Fibroblast of skin of left quadriceps (primary cell): ENCODE measurements at places on chromosomes 12 and 14.
A peak's percentile ranks its signal among the peaks of the same experiment; 100 is the strongest.

- DNase-seq, result no peak
Observed at GRCh38 chr14:38004610-38004879, 203.2 kb upstream of the SSTR1 start.

GRCh38 chr12:46445551-46446235 lies 73.1 kb upstream of the SLC38A2 start:
- no peak for DNase-seq

DNA sequence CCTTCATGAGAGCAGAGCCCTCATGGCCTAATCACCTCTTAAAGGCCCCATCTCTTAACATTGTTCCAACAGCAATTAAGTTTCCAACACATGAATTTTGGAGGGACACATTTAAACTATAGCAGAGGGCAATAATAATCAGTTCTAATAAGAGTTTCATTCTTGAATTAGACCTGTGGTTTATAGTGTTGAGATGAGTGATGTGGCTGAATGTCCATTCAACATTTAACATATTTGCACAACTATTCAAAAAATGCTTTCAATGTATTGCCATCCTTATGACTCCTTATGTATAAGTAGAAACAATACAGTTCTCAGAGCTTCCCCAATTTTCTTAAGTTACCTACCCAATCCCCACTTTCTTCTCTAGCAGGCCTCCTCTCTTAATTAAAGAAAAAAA lies 21.5 kb downstream of the KLHL28 start:
- DNase-seq, result no peak

GRCh38 chr12:48122065-48122834 lies 3.1 kb downstream of the PFKM start:
- no peak for DNase-seq

DNA sequence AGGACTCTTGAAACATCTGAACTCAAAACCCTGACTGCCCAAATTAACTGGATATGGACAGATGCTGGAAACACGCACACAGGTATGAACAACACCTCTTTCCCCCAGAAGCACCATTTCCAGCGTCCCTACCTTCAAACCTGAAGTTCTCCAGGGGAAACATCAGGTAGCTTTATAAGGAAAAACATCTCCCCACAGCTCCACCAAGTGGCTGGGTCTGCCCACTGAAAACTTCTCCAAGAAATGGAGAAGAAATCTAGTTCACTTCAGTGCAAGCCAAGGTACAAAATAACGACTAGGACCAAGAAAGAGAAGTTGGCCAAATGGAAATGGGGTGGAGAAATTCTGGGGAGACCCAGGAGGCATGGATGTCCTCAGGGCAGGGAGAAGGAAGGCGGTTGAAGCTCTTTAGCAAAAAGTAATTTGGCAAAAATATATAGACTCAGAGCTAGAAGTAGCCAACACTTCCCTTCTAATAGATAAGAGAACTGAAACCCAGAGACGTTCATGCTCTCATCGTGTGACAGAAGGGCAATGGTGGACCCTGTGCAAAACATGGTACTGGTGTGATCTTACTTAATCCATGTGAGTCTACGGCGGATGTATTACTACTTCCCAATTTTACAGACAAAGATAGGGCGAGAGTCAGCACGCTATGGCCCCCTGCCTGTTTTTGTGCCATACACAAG lies 10.5 kb upstream of the NUAK1 start:
- DNase-seq, result no peak

DNA sequence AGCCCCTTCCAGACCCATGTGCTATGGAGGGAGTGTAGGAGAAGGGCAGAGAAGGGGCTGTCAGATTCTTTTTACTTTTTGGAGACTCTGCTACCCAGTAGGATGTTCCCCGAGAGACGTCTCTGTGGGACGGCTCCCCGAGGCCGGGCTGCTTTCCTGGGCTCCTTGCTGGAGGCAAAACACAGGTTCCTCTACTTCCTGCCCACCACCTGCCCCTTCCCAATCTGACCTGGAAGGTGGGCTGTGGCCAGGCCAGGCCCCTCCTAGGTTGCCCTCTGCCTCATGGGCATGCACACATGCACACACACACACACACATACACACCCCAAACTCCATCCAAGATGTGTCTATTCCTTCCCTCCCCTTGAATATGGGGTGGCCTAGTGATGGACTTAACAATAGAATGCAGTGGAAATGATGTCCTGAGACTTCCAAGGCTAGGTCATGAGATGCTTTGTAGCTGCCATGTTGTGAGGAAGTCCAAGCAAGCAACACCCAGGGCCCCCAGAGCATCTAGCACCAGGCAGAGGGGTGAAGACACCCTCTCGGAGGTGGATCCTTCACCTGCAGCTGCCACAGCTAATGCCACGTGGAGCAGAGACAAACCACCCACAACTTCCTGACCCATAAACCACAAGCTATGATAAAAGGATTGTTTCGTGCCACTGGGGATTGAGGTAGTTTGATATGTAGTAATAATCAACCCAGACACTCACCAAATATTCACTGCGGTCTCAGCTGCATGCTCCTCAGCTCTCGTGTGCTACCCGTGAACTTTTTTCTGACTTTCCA lies 1.6 kb upstream of the ASB2 start:
- no peak for DNase-seq

DNA sequence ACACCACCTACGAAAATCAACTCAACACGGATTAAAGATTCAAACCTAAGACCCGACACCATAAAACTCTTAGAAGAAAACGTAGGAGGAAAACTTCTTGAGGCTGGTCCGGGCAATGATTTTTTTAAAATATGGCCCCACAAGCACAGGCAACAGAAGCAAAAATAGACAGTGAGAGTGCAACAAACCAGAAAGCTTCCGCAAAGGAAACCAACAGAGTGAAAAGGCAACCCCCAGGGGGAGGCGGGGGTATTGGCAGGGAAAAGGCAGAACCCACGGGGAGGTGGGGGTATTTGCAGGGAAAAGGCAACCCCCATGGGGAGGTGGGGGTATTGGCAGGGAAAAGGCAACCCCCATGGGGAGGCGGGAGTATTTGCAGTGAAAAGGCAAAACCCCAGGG lies 20.5 kb upstream of the FBRSL1 start:
- no peak for DNase-seq

- no peak for DNase-seq
Observed at GRCh38 chr12:53867216-53868012, 71.2 kb upstream of the HOXC13 start.

DNA sequence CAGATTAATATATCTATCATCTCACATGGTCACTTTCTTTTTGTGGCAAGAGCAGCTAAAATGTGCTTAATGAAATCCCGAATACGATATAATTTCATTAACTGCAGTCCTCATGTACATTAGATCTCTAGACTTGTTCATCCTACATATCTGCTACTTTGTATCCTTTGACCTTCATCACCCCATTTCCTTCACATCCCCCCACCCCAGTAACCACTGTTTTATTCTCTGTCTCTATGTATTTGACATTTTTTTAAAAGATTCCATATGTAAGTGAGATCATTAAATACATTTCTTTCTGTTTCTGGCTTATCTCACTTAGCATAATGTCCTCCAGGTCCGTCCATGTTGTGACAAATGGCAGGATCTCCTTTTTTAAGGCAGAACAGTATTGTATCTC lies 23.0 kb upstream of the ST8SIA1 start:
- DNase-seq, result no peak

DNA sequence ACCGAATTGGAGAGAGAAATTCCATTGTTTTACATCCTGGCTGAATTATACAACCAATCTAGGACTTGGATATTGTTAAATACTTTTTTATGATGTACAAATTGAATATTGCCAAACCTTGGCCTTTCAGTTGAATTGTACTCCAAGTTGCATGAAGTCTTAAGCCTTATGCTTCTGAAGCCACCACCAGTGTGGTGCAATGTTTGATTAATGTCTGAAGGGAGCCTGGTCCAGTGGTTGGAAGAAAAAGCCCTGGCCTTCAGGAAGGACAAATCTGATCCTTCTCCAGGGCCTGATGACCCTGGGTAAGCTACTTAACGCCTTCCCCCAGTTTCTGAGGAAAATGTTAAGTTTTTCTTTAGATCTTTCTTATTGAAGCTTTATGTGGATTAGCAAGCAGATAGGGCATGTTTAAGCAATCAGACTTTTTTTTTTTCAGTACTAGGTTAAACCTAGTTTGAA lies 72.0 kb downstream of the PAPOLA start:
- DNase-seq, result no peak

GRCh38 chr14:65833267-65833880 lies 420.8 kb downstream of the FUT8 start:
- no peak for DNase-seq

DNA sequence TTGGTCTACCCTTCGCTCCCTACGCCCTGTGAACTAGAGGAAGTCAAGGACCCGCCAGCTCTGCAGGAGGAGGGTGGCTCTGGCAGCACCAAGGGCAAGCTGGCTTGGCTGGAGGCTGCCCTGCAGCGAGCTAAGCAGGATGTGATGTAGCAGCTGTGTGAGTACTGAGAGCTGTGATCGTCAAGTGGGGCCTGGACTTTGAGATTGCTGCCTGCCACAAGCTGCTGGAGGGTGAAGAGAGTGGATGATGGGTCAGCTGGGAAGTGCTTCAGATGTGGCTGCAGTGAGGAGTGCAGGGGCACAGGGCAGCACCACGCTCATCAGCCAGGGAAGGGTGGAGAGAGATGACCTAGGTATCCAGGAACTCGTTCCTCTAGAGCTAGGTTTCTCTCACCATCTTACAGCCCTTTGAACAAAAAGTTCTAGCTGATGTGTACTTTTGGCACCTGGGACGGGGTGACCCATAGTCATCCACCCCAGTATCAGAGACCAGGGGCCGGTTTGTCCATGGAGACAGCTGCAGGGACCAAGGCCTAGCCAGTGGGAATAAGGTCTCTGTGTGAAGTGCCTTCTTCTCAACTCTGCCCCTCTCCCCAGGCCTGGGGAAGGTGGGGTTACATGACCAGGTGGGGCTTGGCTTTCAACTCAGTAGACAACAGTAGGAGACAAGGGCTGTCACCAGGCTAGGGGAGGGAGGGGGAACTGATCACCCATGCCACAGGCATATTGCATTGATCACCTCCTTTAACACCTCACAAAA lies 3.2 kb downstream of the KRT86 start:
- no peak for DNase-seq

DNA sequence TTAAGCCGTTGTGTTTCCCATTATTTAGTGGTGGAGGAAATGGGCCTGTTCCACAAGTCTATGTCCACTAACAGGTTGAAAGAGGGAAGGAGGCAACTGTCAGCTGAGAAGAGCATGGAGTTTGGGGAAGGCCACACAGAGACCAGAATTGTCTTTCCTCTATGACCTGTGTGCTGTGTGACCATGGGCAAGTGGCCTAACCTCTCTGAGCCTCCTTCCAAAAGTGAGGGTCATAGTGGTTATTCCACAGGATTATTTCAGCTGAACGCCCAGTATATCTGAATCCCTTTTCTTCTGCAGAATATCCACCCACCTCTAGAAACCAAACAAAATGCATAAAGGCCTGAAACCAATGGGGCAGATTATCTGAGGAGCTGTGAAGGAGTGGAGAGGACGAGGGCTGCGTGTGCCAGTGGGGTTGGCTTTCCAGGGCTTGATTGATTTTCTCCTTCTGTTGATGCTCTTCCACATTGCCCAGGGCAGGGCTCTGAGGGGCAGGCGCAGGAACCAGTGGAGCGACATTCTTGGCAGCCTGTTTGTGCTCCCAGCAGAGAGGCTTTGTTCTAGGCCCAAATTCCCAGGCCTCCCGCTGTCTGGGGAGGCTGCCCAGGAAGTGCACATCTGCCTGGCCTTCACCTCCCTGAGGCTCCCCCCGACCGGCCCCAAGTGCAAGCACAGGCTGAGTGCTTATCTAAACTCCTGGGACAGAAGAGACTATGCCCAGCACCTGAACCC lies 452.7 kb downstream of the BCL11B start:
- DNase-seq, result no peak

DNA sequence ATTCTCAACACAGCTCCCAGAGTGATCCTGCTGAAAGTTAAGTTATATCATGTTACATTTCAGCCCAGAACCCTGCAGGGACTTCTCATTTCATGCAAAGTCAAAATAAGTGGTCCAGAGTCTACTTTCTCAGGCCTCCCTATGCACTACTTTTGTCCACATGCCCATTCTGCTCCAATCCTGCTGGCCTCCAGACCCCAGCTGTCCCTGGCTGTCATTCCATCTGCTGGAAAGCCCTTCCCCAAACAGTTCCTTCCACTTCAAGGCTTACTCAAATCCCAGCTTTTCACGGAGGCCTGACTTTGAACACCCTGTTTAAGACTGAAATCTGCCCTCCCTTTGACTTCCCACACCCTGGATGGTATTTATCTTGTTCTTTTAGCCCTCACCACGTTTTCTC lies 109.8 kb upstream of the DNM1L start:
- DNase-seq, result no peak

GRCh38 chr12:70982991-70983390 lies 62.5 kb upstream of the PTPRR start:
- DNase-seq, result peak; percentile 49

DNA sequence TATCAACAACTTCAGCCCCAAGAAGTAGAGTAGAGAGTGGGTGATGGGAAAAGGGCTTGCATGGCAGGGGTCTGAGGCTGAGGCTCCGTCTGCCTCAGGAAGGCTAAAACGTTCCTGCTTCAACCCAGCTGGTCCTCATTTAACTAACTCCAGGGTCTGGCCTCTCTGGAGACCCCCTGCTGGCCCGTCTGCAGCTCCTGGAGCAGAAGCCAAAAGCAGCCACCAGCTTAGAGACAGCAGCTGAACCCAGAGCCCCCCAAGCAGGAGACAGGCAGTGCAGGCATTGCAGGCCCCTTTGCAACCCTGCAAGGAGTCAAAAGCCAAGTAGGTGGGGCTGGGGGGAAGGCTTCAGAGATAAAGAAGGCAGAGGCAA lies 25.1 kb upstream of the LTBP2 start:
- no peak for DNase-seq

GRCh38 chr14:52046376-52046917 lies 22.4 kb downstream of the NID2 start:
- DNase-seq, result no peak

GRCh38 chr12:126067626-126068329 lies 1002.5 kb downstream of the AACS start:
- DNase-seq, result no peak

GRCh38 chr14:102532204-102532658 lies 22.7 kb upstream of the ANKRD9 start:
- DNase-seq, result no peak

DNA sequence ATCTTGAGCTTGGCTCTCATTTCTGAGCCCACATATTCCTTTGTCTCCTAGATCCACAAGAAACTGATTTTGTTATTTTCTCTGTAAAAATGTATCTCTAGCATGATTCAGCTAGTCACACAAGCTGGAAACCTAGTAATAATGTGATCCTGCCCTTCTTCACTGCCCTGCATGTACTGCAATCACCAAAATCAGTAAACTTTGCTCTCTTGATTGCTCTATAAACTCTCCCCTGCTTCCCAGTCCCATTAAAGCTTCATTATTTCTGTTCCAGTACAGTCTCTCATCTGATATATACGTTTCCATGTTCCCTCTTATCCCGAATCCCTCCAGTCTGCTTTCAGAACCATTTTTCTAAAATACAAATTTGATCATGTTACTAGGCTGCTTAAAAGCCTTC lies 166.5 kb downstream of the MSRB3 start:
- no peak for DNase-seq
